ENCODE measurements at places on chromosomes 3 and 15.

DNA sequence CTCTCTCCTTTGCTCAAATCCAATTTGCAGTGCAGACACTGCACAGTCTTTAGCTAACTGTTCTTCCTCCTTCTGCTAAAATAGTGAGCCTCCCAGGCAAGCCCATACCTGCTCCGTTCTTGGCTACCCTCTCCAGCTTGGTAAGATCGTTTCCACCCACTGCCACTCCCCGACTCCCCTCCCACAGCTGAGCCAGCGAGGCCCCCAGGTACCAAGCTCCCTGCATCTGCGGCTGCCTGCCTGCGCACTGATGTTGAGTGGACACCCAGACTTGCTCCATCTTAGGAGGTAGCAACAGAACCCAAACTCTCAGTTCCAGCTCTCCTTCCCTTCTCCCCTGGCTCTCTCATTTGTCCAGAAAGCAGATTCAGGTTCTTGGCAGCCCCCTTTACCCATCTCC lies 7.9 kb upstream of the TNK2 start:
- DNase-seq, result peak; percentile 54

DNA sequence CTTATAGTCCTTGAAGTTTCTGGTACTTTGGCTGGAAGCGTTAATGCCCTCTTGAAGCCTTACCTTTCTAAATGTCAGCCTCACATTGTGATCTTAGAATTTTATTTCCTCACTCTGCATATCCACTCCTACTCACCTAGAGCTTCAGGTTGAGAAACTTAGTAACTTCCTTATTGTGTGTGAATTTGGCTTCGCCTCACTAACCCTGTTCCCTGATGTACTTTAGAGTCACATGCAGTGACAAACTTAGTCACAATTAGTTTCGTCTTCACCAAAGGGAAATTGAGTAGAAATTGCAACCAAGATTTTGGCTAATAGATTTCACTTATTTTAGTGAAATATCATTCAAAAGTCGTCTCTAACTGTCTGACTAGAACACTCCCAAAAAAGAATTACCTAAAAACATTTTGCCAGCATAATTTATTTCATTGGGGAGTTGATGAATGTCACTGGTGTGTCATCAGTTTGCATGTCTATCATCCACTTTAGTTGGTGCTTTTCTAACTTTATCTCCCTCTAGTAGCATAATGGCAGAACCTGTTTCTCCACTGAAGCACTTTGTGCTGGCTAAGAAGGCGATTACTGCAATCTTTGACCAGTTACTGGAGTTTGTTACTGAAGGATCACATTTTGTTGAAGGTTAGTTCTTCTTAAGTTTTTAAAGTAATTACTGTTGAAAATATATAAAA lies 960 bp downstream of the MFN1 start:
- no peak for DNase-seq

DNA sequence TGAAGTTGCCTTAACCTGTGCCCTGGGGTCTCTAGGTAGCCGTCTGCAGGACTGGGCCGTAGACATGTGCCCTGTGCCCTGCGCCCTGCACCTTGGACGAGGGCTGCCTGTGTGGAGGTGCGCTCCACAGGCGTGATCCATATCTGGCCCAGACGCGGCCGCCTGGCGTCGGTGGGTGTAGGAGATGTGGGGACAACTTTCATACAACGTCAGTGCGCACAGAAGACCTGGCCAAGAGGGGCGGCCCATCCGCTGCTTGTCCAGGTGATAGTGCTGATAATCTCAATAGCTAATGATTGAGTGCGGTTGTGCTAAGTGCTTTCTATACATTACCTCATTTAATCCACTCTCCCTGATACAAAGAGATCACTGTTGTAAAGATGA lies 665 bp upstream of the RASGRP1 start:
- DNase-seq, result no peak

GRCh38 chr3:66099541-66100065 lies 60.9 kb upstream of the MAGI1 start:
- DNase-seq, result no peak

DNA sequence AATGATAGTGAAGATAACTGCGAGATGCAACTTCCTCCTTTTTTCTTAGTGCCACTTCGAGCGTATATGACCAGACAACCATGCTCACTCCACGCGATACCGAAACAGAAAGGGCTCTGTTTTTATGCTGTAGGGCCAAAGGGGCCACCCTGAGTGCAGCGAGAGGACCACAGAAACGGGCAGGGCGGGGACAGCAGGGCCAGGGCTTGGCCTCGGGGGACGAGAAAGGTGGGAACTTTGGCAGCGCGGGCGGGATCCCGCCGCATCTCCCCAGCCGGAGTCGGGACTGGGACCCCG lies 483 bp downstream of the VPS13C start:
- peak; percentile 80 for DNase-seq

DNA sequence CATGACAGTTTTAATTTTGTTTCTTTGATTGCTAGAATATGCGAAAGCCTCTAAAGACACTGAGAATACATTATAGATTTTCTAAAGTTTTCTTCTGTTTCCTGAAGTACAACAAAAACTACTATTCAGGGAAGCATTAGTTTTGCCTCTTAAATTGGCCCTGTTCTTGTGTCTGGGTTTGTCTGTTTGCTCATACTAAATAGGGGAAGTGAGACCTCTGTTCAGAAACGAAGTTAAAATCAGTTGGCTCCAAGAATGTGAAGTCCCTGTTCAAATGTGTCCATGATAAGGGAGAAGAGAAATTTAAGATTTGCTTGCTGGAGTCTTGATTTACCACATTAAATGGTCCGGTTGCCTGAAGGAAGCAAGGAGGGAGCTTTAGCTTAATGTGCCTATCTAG lies 327.3 kb upstream of the GBE1 start:
- DNase-seq, result no peak

DNA sequence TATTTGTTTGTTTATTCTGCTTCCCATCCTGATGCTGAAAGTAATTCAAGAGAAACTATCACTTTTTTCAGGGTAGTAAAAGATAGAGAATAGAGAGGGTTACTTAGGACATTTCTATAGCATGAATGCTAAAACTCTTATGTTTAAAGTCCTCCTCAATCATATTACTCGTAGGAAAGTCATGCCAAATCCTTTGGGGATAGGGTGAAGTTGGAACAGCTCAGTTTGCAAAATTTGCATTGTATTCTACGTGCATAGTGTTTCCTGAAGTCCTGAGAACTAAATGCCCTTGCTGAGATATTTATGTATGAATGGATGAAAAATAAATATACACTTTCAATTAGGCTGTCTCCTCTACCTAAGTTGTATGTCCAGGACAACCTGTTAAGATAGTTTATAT lies 14.6 kb downstream of the PLSCR5 start:
- no peak for DNase-seq

DNA sequence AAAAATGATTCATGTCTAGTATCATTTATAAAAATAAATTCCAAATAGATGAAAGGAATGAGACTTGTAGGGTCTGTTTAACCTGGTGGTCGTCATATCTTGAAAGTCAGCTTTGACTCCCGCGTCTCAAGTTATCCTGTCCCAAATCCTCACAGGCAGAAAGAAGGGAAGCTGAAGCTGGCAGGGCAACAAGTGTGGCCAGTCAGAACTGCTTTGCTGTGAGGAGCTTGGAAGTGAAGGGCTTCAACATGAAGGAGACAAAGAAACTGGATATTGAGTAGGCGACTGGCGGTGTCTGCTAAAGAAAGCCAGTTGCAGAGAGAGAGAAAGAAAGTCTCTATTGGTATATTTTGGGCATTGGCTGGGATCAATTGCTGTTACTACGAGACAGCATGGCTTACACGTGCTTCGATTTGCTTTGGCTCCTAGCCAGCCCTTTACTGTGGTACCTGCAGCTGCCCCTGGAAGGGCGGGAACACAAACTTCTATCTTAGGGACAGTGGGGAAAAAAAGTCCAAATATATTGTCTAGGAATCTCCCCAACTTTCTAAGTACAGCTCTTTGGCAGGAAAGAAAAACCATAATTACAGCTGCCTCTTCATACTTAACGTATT lies 107.2 kb downstream of the CHST2 start:
- no peak for DNase-seq

DNA sequence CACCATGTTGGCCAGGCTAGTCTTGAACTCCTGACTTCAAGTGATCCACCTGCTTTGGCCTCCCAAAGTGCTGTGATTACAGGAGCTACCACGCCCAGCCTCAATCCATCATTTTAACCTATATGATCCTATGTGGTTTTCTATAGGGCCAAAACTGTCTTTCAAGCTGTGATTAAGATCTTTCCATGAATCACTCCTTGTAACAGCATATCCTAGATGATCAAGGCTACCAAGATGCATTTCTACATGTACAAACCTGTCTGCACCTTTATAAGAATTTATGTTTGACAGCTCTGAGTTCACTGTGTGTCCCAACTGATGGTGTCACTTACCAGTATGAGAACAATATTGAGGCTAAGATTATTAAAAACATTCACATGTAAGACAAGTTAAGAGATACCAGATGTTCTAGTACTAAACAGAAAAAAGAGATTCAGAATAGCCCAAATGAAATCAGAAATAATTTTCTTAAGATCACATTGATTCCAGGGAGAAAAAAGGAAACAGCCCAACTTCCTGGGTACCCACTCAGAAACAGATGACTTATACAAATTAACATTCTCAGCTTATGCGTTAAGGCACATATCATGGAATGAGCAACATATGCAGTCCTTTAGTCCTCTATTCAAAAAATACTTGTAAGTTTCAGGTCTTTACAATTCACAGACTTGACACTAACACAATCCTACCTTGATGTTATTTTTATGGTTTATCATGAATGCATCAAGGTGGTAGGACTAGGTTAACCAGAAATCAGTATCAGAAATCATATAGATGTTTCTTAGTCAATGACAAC lies 24.8 kb upstream of the PPIB start:
- DNase-seq, result no peak

GRCh38 chr15:91456251-91456718 lies 356.2 kb downstream of the SV2B start:
- DNase-seq, result no peak

- DNase-seq, result no peak
Measured at GRCh38 chr3:100029689-100030088, 84.6 kb downstream of the FILIP1L start.

- no peak for DNase-seq
Measured at GRCh38 chr15:92140796-92141195, 252.9 kb upstream of the ST8SIA2 start.

DNA sequence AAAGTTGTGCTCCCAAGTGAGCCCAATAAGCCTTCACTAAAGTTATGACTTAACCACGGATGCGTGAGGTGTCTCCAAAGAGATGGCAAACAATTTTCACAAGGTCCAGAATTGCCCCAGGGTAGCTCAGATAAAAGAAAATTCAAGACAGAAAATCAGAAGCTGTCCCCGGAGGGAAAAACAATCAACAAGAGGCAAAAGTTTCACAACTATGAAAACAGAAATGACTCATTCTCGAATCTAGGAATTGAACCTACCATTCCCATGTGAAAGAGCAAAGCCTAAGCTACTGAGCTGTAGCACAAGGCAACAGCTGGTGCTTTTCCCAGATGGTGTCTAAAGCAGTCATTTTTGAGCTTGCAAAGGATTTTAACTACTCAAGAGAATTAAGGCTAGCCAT lies 33.5 kb upstream of the MKRN3 start:
- no peak for DNase-seq

DNA sequence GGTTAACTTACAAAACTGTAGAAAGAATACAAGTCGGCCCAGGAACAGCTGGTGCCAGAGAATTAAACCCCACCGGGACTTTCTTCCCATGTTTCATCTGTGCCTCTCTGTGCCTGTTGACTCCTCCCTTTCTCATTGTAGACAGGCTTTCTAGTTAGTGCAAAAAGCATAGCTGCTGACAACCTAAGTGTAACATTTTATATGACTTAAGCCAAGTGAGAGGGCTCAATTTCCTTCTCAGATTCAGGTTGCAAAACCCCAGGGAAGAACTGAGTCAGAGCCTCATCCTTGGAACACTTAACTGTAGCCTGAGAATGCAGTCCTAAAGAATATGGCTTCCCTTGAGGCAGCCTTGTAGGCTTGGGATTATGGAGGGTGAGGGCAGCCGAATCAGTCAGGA lies 302.5 kb upstream of the AZI2 start:
- no peak for DNase-seq

DNA sequence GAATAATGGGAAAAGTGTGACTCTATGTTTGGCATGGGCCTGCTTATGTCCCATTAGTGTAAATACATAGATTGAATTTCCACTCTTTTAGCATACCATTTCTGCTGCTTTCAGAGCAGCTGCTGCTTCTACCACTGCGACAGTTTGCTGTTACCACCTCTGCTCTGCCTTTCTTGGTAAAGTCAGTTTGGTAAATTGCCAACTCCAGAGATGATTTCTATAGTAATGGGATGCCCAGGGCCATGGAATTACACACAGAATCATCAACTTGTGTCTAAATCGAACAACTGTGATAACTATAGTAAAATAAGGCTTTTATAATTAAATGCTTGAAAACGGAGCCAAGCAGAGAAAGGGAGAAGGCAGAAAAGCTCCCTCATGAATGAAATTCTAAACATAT lies 168.4 kb upstream of the VEPH1 start:
- no peak for DNase-seq

- no peak for DNase-seq
Measured at GRCh38 chr3:191398607-191399006, 62.4 kb upstream of the PYDC2 start.

DNA sequence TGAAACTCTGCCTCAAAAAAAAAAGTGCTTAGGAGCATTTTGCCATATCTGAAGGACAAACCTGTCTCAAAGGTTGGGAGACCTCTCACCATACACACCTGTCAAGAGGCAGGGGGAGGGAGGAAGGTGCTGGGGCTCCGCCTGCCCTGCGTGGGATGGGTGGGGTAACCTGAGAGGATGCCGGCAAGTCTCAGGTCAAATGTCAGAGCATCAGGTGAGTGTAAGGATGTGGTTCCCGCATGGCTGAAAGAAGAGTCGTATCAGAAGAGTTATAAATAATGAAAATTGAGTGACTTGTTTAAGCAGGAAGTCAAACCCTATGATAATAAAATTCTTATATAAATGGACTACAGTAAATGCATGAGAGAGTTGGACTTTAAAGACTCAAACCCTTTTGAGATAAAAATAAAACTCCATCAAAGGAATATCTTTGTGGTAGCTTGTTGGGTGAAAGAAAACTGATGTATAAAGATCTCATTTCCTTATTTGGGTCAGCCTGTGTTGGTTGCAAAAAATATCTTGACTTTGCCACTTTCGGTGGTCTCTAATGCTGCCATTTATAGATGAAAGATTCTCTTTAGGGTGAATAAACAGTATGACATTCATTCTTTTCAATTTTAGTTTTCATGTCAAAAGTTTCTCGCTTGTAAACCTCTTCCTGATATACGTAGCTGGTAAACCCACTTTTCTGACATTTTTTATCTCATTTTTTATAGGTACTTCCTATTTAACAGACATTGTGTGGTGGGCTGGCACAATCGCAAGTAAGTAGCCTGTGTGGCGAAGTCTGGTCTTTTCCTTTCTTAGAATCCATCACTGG lies 23.8 kb downstream of the NIPA1 start:
- no peak for DNase-seq

- DNase-seq, result no peak
Measured at GRCh38 chr15:95292785-95293450, 1037.6 kb upstream of the NR2F2 start.

- no peak for DNase-seq
Measured at GRCh38 chr3:169400874-169401273, 262.6 kb downstream of the MECOM start.

DNA sequence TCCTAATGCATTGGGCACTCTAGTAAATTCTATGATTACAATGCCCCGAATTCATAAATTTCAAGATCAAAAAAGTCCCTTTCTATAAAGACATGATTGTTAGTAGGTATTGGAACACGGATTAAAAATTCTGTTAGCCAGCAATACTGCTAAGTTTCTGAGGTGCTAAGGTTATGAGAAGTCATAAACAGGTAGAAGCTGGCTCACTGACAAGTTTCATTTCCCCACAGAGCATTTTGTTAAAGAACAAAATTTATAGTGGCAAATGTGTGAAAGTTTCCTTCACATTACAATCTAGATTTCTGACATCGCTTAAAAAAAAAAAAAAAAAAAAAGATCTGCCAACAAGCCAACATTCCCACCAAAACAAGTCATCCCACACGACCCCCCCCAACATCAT lies 12.4 kb upstream of the MAN2C1 start:
- no peak for DNase-seq

All from upper lobe of right lung (tissue), 1 donor.